ENCODE measurements at places on chromosomes 2 and 18. TPM values are rescaled to one million over a fixed set of nuclear protein-coding genes. Genes with fewer than 3 reads are reported as not detected.

GRCh38 chr18:24035316-24035715 is 20.8 kb downstream of the TTC39C start:
- H3K4me1 ChIP-seq: no peaks in the 10 kb centered on the region
- H3K36me3 ChIP-seq: no peaks in the 10 kb centered on the region
- no peaks in the 10 kb centered on the region for H3K27me3 ChIP-seq
- H3K27ac ChIP-seq: no peak overlapping the region

DLX1 gene
- not detected for total RNA-seq

ITGAV gene
- 42.4 TPM for total RNA-seq

DNA sequence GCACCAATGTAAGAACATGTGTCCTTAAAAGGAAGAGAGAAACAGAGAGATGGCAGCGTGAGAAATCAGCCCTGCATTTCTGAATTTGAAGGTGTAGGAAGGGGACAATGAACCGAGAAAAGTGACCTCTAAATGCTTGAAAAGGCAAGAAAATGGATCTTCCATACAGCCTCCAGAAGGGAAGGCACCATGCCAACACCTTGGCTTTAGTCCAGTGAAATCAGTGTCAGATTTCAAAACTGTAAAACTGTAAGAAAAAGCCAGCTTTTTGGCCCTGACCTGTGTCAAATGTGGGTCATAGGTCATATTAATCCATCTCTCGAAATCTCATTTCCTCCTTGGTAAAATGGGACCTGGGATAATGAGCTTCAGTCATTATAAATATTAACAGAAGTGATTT is 762.3 kb downstream of the DCDC2C start:
- DNase-seq: no peak
- H3K4me3 ChIP-seq: no peak overlapping the region
- H3K4me1 ChIP-seq: no peaks in the 10 kb centered on the region
- H3K36me3 ChIP-seq: no peaks in the 10 kb centered on the region

- DNase-seq: no peak
- no peaks in the 10 kb centered on the region for H3K36me3 ChIP-seq
- no peaks in the 10 kb centered on the region for H3K27me3 ChIP-seq
Observed at GRCh38 chr2:198339116-198339515, 534.7 kb downstream of the PLCL1 start.

- no peak overlapping the region for H3K27ac ChIP-seq
- H3K36me3 ChIP-seq: no peaks in the 10 kb centered on the region
- peaks cover 2% of the 10 kb centered on the region for H3K27me3 ChIP-seq
- no peak overlapping the region for H3K4me3 ChIP-seq
- DNase-seq: no peak
Observed at GRCh38 chr2:164657129-164657528, 35.8 kb upstream of the GRB14 start.

DNA sequence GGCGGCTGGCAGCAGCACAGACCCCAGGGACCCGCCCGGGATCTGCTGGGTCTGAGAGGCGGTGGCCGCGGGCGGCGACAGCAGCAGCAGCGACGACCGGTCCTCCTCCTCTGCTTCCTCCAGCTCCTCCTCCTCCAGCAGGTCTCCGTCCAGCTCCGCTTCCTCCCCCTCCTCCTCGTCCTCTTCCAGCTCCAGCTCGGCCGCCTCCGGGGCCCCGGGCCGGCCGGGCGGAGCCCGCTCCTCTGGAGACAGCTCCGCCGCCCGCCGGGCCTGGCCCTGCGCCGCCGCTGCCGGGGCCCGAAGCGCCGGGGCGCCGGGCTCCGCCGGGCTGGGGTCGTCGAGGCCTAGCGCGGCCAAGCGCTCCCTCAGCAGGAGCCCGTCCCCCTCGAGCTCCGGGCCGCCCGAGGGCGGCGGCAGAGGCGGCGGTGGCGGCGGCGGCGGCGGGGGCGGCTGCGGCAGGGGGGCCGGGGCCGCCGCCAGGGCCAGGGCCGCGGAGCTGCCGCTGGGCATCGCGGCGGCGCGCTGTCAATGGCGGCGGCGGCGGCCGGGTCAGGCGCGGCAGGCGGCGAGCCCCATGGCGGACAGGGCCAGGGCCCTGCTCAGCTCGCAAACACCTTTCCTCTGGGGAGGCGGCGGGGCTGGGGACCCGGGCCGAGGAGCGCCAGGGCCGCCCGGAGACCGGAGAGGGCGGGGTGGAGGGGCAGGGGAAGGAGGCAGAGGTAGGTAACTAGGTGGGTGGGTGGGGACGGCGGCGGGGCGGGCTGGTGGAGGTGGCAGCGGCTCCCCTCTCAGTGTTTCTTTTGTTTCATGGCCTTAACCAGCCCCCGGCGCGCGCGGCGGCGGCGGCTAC is 445 bp downstream of the MEX3C start:
- H3K4me1 ChIP-seq: peaks cover 8% of the 10 kb centered on the region
- no peak for DNase-seq
- no peaks in the 10 kb centered on the region for H3K36me3 ChIP-seq
- peak overlapping the region; percentile 82 for H3K27ac ChIP-seq
- H3K4me3 ChIP-seq: peak overlapping the region; percentile 97
- no peaks in the 10 kb centered on the region for H3K27me3 ChIP-seq
